ENCODE measurements at places on chromosomes 1 and 21.

DNA sequence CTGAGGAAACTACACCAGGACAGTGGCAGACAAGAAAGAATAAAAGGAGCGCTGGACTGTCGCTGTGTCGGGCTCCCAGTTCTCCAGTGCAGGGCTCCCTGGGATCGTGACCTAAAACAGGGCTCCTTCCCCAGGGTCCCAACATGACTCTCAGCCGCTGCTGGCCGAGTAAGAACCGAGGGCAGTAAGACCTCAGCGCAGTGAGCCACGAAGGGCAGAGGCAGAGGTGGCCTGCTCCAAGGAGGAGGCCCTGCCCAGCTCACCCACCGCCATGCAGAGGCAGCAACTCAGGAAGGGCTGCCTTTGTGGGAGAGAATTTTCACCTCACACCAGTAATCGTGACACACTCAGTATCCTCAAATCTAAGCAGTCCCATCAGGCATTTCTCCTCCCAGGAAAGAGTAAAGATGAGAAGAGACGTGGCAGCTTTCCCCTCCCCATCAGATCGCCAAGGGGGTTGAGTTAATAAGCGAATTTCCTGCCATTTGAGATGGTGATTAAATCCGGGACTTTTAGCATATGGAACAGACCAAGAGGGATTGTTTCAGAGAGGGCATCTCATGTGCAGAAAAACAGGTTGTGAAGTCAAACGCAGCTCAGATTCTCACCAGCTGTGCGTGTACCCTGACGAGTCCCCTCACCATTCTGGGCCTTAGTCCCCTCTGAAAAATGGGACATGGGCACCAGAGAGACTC lies 19.8 kb upstream of the ARTN start:
- no peak for DNase-seq

DNA sequence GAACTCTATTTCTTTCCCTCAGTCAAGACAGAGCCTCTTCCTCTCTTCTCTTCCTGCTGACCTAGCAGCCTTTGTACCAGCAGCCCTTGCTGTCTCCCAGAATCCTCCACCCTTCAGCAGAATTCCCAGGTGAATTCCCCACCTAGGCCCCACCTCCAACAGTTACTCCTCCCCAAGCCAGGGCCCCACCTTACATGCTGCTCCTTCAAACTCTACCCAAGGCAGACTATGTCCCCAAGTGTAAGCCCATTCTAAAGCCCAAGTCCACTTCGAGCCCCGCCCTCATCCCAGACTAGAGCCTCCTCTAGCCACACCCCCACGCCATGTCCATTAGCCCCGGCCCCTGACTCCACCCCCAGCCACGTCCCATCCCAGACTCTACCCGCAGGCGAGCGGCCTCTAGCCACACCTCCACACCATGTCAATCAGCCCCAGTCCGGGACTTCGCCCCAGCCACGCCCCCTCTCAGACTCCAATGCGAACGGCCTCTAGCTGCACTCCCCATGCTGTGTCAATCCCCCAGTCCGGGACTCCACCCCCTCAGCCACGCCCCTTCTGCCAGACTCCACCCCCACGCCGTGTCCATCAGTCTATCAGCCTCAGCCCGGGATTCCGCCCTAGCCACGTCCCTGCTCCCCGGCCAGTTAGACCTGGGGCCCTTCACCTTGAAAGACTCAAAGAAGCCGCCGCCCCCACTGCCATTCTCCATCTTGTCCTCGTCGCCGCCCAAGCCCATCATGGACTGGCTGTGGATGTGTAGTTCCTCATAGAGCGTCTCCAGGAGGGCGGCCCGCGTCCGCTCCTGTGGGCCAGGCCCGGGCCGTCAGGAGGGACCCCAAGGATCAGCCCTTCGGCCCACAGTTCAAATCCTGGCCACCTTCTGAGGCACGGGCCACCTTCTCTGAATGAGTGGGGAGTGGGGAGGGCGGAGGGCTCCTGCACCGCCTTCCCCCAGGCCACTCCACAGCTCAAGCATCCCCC lies 61.3 kb downstream of the RAP1GAP start:
- DNase-seq = no peak

DNA sequence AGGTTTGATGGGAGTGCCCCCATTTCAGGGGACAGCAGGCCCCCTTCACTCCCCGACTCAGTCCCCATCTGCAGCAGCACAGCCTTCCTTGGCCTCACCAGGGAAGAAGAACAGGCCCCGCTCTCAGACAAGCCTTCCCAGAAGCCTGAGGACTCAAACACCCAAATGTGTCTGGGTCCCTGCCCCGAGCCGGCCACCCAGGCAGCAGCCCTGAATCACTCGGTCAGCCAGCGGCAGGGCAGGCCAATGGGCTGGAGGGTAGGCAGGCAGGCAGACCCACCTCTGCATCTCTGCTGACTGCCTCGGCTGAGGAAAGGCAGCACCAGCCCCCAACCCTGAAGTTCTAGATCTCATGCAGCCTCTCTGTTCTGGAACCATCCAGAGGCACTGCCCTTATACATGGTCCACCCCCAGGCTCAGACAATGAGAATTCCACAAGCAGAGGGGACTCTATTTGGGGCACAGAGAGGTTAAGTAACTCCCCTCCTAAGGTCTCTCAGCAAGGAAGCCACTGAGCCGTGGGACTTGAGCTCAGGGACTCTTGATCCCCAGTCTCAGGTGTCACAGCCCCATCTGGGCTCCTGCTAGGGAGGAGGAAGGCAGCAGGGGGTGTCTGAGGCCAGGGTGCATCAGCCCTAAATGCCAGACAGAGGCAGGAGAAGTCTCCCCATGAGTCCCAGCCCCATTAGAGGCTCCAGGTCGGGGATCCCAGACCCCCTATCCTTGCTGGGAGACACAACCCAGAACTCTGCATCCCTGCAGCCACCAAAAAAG lies 33.2 kb upstream of the RUNX3 start:
- no peak for DNase-seq

DNA sequence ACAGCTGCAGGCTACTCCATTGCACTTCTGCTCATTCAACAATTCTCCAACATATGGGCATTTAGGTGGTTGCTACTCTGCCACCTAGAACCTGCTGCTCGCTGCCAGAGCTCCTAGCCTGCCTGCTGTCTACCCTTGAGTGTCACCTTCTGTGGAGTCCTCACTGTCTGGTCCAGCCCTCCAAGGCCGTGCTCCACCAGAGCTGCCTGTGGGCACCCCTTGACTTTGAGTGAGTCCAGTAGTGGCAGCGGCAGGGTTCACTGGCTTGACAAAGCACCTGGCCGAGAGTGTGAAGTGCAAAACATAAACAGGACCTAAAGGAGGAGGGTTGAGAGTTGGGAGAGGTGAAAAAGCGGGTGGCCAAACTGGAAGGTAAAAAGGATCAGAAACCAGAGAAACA lies 120.3 kb upstream of the DNAH14 start:
- no peak for DNase-seq

DNA sequence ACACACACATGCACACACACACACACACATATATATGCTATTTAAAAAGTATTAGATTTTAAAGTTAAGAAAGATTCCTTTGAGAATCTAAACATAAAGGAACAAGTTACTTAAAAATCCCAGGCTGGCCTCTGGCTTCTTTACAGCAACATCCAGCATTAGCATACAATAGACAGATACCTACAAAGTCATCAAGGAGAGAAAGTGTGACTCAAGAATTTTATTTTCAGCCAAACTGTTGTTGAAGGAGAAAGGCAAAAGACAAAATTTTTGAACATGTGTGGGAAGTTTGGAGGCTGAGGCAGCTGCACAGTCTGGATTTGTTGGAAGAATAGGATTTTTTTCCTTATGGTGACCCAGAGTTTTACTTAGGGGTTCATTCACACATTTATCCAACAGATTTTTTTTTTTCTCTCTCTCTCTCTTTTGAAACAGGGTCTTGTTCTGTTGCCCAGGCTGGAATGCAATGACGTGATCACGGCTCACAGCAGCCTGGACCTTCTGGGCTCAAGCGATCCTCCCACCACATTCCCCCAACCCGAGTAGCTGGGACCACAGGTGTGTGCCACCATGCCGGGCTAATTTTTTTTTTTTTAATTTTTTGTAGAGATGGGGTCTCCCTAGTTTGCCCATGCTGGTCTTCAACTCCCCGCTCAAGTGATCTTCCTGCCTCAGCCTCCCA lies 24.0 kb upstream of the SPOCD1 start:
- DNase-seq = no peak

- DNase-seq = no peak
These were observed 12.7 kb upstream of the S100A8 start for GRCh38 chr1:153403421-153404085.

GRCh38 chr1:41671116-41671755 lies 186.8 kb upstream of the EDN2 start:
- no peak for DNase-seq

DNA sequence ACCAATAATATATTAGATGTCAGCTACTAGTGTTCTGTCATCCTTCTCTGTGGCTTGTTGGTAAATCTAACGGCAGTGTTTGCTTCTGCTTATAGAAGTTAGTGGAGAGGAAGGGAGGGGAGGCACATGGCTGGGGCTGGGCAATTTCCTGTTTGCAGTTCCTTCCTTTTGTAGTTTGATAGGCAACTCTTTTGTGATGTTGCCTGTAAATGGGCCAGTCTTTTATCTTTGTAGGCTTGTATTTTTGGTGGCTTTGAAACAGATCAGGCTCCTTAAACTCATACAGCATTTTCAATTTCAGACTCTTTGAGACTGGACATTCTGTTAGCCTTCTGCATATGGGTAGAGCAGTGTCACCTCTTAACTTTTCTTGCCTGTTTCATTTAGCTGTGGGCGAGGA lies 48.1 kb downstream of the CDC14A start:
- DNase-seq = no peak

Data from caudate nucleus (tissue), 63 donors.